Aorta (tissue), 5 donors: ENCODE measurements at places on chromosomes 6 and 20. TPM values are rescaled to one million over a fixed set of nuclear protein-coding genes. Genes with fewer than 3 reads are reported as not detected.

- no peak for DNase-seq
Measured at GRCh38 chr20:58378704-58379103, 10.3 kb upstream of the VAPB start.

- DNase-seq: no peak
Measured at GRCh38 chr20:13212750-13213149, 8.3 kb upstream of the ISM1 start.

GRCh38 chr20:5862703-5863039 lies 87.7 kb downstream of the TRMT6 start:
- no peak for DNase-seq

DNA sequence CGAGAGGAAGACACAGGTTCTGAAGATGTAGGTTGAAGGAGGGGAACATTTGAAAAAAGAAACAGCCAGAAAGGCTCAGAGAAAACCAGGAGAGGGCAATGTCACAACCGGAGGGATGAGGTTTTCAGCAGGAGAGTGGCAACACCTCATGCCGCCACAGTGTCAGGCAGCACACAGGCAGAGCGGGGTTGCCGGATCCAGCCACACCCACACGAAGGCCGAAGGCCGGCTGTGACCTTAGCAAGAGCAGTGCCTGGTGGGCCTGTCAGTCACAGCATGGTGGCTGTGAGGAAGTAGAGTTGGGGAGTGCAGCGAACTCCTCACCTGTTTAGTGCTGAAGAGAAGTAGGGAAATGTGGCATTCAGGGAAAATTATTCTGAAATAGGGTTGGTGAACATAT lies 14.0 kb downstream of the HDDC2 start:
- DNase-seq: no peak

DNA sequence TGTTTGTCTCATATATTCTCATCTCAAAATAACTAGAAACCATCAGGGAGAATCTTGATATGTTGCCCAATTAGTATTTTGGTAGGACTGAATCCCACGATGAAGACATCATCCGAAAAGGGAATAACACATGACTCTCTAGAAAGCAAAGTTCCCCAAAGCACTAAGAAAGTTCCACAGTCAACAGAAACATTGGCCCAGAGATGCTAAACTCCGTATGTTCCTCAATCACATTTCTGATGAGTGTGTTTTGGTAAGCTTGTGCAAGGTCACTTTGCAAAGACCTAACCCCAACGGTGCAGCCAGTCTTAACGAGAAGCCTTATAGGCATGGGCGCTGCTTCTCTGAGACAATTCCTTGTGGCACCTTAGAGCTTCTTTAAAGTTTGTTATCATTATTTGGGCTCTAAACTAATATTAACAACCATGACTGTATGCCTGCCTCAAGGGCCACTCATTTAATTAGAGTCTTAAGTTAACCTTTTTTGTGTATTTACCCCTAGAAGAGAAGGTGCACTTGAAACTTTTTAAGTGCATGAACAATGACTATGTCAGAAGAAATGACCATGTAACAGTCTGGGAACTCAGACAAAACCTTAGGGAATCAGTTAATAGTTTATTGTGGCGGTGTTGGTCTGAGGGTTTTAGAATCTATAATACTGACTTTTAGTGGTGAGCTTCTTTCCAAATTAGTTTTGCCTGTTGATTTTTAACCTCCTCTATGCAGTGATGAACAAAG lies 202.0 kb upstream of the RAB32 start:
- no peak for DNase-seq

- DNase-seq: no peak
Measured at GRCh38 chr20:14726591-14726990, 389.2 kb upstream of the FLRT3 start.

DNA sequence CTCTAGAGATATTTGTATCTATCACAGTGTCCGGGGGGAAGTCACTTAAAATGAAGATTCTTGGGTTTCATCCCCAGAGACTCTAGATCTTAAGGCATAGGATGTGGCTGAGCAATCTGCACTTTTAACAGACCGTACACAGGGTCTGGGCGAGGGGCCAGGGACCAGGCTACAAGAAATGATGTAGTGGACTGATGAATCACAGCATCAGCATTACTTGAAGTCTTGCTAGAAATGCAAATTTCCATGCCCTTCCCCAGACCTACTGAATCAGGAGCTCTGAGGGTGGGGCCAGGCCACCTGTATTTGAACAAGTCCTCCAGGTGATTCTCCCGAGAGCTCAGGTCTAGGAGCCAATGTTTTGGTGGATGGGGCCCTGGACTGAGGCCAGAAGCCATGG lies 168.4 kb downstream of the DOK5 start:
- DNase-seq: peak; percentile 71

DNA sequence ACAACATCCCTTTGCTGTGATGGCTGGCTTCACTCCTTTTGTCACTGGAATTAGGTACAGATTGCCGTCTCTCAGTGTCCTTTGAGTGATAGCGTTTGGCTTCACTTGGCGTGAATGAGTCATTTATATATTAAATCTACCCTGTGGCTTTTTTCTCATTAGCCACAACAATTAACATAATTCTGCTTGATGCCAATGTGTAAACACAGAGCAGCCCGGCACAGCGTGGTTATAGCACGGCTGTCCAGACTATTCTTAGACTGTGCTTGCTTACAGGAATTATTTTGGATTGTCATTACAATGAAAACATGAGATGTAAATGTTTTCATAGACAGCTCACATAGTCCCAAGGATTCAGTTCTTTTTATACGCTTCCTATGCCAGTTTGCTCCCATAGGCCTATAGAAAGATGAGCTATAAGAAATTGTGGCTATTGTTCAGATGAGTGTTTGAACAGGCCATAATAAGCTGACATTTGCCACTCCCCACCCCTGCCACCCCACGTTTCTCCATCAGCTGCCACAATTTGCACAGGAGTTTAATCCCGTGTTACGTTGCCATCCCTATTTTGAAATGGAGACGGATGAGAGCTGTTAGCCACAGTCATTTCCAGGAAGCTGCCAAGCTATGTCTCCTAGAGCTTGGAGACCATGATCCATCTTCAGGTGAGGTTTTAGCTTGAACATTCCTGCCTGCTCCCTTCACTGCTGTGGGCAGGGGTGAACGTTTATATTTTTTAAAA lies 65.9 kb downstream of the PPP1R14C start:
- no peak for DNase-seq

- no peak for DNase-seq
Measured at GRCh38 chr6:116697480-116697879, 16.5 kb downstream of the KPNA5 start.

- no peak for DNase-seq
Measured at GRCh38 chr6:106134906-106135634, 48.9 kb downstream of the PRDM1 start.

Gene SAMD5
- 3.8 TPM for total RNA-seq

Gene OOEP
- total RNA-seq: not detected

Gene RUNX2
- 2.3 TPM for total RNA-seq
